ENCODE measurements at places on chromosomes 7 and 10.

DNA sequence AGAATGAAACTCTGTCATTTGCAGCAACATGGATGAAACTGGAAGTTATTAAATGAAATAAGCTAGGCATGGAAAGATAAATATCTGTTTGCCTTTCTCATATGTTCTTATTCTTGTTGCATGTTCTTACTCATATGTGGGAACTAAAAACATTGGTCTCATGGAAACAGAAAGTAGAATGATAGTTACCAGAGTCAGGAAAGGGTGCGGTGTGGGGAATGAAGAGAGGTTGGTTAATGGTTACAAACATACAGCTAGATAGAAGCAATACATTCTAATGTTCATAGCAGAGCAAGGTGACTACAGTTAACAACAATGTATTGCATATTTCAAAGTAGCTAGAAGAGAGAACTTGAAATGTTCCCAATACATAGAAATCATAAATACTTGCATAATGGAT lies 105.1 kb downstream of the FAM107B start:
- DNase-seq = no peak

GRCh38 chr10:128645486-128645885 lies 519.3 kb upstream of the MKI67 start:
- DNase-seq = no peak

GRCh38 chr7:99255463-99255862 lies 17.2 kb upstream of the MYH16 start:
- DNase-seq = no peak

DNA sequence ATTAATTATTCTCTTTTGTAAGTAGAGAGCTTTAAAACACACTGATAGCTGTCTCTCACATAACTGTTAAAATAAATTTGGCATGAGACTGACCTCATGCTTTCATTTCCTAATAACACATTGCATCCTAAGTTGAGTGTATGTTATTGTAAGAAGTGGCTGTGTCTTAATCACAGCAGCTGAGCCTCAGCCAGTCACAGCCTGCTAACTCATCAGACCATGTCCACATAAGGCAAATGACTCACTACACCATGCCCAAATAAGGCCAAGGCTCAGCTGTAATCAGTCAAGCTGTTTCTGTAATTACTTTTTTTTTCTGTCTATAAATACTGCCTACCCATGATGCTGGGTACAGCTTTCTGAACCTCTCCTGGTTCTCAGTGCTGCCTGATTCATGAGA lies 860.9 kb downstream of the XPNPEP1 start:
- no peak for DNase-seq

DNA sequence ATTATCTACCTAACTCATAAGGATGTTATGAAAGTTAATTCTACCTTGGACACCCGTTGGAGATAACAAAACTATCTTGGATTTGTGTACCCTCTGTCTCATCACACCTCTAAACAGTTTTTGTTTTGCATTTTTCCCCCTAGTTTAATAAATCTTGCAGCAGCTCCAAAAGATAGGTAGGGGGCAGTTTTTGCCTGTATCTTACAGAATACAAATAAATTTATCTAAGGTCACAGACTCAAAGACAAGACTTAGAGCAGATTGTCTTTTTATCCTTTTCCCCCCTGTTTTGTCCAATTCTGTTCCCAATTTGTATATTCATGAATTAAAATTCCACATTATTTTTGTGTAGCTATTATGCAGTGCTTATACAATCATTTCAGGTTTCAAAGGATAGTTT lies 5.0 kb upstream of the SORCS1 start:
- no peak for DNase-seq

DNA sequence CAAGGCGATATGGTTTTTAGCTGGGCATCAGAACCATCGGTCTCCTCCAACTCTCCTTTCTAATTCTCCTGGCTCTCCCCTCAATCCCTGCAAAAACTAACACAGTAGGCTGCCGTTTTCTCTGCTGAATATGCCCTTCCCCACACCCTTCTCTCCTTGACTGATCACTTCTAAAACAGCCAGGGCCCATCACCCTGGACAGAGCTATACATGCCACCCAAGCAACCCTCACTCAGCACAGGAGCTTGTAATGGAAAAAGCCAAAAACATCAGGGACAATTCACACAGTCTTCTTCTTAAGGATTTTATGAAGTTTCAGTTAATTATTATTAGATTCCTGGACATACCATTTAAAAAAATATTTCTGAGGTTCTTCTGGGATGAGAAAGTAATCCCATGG lies 61.5 kb downstream of the PIK3AP1 start:
- DNase-seq = no peak

GRCh38 chr7:387132-388022 lies 97.4 kb downstream of the FOXL3 start:
- DNase-seq = no peak

- DNase-seq = no peak
These were observed 246.5 kb downstream of the ELFN1 start for GRCh38 chr7:1916601-1916970.

- no peak for DNase-seq
These were observed 3.2 kb upstream of the VGF start for GRCh38 chr7:101168412-101169049.

- peak; percentile 91 for DNase-seq
These were observed 12.2 kb upstream of the PDK4 start for GRCh38 chr7:95608359-95609173.

DNA sequence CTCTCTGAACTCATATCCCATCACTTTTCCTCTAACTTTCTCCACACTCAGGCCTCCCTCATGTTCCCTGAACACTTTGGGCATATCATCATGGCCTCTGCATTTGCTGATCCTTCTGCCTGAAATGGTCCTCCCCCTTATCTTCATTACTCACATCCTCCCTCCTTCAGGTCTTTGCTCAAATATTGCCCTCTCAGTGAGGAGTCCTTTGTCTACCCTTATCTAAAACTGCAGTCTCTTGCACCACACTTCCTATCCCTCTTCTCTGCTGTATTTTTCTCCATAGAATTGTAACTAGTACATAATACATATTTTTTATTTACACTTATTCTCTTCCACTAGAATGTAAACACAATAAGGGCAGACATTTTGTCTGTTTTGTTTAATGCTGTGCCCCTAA lies 41.7 kb downstream of the DNAJC1 start:
- DNase-seq = no peak

GRCh38 chr7:77975672-77976480 lies 177.3 kb downstream of the PHTF2 start:
- DNase-seq = no peak

DNA sequence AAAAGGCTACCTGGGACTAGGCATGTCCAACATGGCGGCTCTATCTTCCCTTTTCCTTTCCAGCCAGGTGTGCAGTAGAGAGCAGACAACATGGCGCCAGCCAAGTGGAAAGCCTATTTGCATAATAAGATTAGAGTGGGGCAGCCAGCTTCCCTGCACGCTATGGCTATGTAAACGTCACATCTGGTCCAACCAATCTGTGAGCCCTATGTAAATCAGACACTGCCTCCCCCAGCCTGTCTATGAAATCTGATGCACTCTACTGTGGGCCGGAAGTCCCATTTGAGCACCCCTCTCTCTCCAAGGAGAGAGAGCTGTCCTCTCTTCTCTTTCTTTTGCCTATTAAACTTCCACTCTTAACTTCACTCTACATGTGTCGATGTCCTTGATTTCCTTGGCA lies 984.9 kb upstream of the AUTS2 start:
- no peak for DNase-seq

DNA sequence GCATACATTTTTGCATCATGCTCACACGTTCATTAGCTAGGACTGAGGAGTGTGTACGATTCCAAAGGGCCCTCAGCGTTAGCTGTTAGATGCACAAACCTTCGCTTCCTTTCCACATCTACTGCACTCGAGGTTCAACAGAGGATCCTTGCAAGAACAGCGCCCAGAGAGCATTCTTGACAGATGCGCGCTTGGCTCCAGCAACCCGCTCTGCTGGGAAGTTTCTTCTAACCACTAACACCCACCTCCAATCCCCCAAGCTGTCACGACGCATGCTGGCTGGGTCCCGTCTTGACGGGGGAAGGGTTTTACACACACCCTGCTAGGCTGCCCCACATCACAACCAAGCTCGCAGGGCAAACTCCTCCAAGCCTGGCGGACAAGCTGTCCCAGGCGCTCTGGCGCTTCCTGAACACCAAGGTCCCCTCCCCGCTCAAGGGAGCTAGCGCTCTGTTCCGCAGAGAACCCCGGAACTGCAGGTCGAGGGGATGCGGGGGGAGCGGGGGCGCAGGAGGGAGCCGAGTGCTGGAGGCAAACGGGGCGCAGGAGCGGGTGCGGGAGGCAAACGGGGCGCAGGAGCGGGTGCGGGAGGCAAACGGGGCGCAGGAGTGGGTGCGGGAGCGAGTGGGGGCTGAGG lies 653 bp upstream of the ADRB1 start:
- DNase-seq = peak; percentile 32

DNA sequence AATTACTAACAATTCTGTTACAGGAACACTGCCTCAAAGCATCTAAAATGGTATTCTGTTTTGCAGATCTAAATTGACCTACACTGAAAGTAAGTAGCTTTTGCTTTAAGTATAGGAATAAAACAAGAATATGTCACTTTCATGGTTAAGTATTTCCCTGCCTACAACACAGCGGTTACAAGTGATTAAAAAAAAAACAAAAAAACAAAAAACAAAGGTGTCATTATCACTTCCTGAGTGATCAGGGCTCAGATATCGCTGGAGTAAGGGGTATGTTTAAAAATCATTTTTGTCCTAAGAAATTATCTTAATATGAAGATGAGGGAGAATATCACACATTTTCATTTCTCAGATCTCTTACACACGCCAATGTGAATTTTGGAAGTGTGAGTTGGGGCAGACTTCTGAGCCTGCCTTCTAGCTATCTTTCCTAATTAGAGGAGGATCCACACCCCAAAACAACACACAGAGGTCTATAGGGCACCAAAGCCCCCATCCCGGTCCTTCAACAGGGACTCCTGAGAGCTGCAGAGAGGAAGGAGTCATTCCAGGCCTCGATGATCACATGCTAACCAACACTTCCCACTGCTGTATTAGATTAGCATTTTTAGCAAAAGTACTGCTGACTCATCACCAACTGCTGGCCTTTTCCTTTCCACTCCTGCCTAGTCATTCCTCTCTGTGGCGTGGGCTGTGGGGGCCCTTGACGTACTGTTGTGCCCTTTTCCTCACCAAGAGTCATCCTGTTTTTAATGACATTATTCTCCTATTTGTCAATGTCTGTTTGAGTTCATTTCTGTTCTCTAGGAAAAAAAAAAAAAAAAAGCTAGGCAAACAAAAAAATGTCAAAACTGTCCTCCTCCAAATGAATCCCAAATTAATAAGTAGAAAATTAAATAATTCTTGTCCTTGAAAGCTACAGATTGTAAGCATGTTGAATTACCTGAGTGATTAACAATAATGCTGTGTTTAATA lies 31.2 kb downstream of the PRTFDC1 start:
- peak; percentile 84 for DNase-seq

DNA sequence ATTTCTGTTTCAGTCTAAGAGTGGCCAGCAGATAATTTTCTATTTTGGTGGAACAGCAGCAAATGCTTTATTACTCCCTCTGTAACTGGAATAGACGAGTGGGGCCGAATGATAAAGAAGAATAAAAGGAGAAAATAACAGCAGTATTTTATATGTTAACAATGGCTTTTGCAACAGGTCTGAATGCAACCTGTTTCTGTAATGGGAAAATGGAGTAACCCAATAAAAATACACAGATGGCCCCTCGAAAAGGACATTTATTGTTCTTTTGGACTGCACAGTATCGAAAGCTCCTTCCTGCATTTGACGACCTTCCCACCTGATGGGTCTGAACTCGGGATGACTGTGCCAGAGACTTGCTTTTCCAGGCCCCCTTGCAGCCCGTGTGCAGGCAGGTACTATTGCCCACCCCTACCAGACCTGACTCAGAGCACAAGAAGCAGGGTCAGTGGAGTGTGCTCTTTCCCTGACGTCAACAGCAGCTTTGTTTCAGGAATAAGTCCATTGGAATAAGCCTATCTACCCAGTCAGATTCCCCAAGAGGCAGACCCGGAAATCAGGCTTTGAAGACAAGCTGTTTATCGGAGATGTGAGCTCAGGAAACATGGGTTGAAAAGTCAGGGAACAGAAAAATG lies 306.5 kb upstream of the NEBL start:
- DNase-seq = no peak

GRCh38 chr7:82678259-82678658 lies 234.7 kb upstream of the CACNA2D1 start:
- no peak for DNase-seq

- no peak for DNase-seq
These were observed 170.2 kb downstream of the SKAP2 start for GRCh38 chr7:26694141-26694540.

- DNase-seq = no peak
These were observed 12.5 kb upstream of the TMEM72 start for GRCh38 chr10:44898665-44899064.

GRCh38 chr7:41063116-41063515 lies 639.8 kb downstream of the INHBA start:
- no peak for DNase-seq

- DNase-seq = no peak
These were observed 458.8 kb downstream of the DNAJB6 start for GRCh38 chr7:157795643-157796042.

GRCh38 chr10:2898509-2898860 lies 168.9 kb upstream of the PFKP start:
- no peak for DNase-seq

DNA sequence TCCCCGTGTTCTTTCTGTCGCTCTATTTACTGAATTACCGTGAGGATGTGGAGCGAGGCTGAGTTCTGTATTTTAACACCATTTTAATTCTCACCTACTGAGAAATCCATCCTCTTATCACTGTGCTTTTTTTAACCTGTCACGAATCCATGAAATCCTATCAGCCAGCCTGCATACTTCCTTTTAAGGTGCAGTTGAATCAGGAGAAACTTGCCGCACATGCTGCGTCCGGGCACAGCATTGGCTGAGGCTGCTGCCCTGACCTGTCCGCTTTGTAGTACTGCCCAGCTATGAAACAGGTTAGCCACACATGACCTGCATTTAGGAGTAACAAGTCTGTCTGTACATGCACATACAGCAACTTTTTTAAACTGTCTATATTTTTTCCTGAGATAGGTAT lies 82.5 kb downstream of the EGFR start:
- no peak for DNase-seq

GRCh38 chr7:21914671-21915070 lies 31.0 kb downstream of the CDCA7L start:
- no peak for DNase-seq

DNA sequence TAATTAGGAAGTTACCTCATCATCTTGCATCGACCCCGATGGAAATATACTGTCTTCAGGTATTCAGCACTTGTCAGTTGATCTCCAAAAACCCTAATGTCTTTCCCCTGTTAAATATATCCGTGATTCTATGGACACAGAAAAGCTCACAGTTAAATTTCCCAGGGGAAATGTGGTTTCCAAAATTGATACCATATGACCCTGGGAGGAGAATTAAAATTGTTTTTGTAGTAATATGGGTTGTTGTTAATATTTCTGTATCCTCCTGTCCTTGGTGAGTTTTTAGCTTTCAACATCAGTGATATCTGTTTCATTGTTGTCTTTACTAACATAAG lies 132.1 kb downstream of the CELF2 start:
- DNase-seq = no peak

GRCh38 chr7:22561895-22562593 lies 62.1 kb upstream of the STEAP1B start:
- DNase-seq = no peak

All from AG08396 (cell line).